ENCODE measurements at places on chromosomes 5 and 9.

GRCh38 chr9:89309166-89309565 is 1.8 kb upstream of the CKS2 start:
- DNase-seq: no peak

DNA sequence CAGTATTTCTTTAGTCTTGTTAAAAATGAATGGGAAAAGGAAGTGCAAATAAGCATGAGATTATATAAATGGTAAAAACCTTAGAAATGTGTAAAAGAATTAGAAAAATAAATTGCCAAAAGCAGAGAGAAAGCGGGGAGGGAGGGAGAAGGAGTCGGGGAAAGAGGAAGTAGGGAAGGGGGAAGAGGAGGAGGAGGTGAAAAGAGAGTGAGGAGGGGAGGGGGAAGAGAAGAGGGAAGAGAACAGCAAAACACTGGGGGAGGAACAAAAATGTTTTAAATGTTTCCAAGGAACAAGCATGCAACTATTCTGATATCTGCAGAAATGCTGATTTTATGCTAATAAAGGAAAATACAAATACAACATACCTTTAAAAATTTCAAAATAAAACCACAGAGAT is 317.5 kb downstream of the PIK3R1 start:
- no peak for DNase-seq

DNA sequence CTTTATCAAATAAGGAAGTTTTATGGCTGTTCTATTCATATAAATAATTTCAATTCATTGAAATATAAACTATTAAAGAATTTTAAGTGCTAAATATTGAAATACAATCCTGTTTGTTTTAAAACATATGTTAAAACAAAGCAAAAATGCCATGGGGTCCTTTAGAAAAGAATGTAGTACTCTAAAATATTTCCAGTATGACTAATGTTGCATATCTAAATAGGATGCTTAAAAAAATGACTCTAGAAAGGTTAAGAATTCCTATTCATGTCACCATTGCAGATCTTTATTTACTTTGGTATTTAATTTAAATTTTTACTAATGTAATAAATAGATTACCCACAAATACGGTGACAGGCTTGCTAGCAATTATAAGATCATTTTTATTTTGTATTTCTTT is 132.3 kb downstream of the ZNF608 start:
- DNase-seq: no peak

DNA sequence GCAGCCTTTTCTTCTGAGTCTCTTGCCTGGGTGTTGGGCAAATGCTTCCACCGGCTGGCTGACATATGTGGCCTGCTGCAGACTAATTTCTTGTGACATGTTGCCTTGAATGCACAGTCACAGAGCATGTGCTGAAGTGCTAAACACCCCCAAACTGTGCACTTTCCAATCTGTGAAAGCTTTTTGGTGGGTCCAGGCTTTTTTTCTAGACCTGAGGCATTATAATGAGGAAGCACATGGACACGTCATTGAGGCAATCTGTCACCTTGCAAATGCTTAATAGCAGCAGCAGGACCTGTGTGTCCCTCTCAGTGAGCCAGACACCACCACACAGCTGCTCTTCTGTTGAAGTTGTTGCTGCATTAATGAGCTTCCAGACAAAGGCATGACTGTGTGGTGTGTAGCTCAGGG is 274.7 kb downstream of the ELAVL2 start:
- no peak for DNase-seq

DNA sequence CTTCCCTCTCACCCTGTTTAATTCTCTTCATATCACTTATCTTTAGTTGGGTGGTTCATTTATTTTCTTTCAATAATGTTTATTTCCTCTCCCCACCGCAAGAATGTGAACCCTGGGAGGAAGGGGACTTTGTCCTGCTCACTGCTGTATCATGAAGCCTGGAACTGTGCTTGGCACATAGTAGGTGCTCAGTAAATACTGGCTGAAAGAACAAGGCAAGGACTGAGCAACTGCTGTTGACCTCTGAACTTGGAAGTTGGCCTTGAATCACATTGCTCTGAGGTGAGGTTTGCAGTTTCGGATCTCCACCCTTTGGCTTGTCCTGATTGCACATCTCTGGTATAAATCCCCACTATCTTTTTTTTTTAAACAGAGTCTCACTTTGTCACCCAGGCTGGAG is 22.0 kb upstream of the PTGS1 start:
- DNase-seq: no peak

DNA sequence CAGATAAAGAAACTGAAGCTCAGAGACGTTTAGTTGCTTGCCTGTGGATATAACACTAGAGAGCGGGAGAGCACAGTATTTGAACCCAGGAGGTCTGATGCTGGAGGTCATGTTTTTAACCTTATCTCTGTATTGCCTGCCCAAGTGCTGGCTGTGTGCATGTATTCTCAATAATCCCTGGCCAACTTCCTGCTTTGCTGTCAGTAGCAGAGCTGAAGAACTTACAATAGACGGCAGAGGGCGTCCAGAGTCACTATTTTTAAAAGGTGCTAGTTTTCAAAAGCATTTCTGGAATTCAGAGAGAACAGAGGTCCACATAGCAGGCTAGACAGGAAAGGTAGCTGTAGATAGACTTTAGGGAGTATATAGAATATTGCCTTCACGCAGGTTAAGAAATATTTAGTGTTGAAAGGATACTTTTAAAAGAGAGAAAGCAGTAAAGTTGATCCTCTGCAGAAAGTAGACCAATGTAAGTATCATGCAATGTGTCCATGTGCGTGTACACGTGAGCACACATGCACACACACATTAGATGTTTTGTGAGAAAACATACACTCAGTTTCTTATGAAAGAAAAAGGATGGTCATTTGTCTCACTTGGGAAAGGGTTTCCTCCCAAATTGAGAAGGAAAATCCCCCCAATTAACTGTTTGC is 46.3 kb downstream of the PTCD2 start:
- peak; percentile 5 for DNase-seq

DNA sequence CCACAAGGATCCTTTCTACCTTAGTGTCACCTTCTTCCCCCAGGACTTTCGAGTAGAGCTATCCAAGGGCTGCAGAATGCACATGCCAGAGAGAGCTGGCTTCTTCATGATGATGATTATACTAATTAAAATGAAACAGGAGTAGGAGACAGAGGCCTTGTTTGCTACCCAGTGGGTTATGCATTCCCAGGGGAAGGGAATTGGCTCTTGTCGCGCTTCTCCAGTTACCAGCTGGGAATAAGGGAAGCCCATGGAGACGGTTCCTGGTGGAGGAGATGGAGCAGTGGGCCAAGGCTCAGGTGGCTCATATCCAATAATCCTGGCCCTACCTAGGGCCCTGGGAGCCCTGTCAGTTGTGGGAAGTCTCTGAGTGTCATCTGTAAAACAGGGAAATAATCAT is 65.1 kb downstream of the WWC1 start:
- no peak for DNase-seq

DNA sequence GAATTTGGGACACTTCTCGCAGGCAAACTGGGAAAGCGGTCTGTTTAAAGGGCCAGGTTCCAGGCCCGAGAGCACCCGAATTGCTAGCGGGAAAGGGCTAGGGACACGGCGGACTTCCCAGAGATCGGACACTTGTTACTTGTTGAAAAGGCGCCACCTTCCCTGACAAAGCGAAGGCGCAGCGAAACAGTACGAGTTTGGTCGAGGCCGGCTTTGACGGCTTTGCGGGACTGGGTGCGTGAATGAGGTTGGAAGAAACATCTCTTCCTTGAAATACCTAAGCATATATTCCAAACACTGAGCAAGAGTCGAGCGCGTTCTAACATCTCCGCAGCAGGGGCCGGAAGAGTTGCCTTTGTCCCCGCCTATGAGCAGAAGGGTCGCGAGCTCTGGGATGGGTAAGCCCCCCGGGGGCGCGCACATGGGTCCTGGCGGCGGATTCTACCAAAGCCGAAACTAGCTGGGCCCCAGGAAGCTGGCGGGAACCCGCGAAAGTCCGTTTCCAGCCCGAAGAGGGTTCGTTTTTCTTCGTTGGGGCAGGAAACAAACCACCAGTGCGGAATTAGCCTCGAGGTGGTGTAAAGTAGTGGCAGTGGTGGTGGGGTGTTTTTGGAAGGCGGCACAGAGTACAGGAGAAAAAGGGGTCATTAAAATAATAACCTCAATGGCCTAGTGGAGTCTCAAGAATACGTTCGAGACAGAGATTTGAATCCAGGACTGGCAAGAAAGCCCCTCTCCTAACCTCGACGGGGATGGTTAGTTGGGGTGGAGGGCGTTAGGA is 1.5 kb downstream of the GDNF start:
- no peak for DNase-seq

DNA sequence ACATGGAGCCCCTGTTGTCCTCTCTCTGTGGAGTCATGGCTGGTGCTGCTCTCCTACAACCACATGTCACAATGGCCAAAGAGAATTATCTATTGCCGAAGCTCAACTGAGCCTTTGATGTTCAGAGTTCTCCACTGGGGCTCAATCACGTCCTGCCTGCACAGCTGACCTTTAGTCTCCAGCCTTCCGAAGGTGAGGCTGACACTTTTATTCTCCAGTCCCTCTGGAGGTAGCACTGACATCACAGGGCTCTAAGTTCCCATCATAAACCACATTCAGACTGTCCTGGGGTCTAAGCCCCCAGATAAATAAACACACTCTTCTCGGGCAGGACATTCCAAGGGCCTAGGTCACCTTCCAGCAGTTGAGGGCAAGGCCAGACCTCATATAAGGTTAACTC is 23.4 kb downstream of the ADCY2 start:
- no peak for DNase-seq

DNA sequence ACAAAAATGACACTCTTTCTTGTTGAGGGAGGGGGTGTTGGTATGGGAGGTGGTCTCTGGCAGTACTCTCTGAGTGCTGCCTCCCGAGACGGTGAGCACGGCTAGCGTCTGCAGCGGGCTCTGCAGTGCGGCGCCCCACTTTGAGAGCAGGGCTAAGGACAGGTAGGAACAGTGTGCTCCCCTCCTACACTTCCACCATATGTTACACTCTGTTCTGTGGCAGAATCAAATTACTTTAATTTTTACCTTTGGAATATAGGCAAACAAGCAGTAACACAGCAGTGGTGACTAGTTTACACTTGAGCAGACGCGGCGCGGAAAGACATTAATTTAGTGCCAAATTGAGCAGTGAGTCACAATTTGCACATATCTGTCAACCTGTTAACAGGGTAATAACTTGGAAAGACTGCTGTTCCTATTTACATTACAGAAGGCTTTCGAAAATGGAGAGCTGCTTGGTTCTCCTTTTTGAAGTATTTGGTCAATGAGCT is 136.3 kb downstream of the MED27 start:
- no peak for DNase-seq

DNA sequence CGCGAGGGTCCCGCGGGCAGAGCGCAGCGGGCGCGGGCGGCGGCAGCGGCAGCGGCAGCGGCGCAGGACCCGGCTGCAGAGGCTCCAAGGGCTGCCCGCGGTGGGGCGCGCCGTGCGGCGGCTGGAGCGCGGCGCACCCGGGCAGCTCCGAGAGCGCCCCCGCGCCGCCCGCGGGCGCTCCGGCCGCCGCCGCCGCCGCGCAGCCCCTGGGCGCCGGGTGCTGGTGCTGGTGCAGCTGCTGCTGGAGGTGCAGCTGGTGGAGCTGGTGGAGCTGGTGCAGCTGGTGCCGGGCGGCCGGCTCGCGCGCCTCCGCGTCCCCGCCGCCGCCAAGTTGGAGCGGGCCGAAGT is 644 bp downstream of the IER5L start:
- no peak for DNase-seq

DNA sequence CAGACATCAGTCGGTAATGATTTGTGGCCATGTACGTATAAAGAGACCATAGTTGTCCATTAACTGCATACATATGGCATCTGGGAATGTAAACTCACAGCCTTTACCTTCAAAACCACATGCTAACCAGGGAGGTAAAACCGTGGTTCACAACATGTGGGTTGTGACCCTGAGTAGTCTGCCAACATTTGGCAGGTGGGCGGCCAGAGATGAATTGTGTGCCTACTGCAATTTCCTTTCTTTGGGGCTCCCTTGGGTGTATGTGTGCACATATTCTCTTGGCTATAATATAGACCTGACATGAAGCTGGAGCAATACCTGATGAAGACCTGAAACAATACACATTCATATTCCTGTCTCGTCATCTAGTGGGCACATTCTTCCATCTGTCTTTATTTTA is 396.0 kb downstream of the MLLT3 start:
- no peak for DNase-seq

DNA sequence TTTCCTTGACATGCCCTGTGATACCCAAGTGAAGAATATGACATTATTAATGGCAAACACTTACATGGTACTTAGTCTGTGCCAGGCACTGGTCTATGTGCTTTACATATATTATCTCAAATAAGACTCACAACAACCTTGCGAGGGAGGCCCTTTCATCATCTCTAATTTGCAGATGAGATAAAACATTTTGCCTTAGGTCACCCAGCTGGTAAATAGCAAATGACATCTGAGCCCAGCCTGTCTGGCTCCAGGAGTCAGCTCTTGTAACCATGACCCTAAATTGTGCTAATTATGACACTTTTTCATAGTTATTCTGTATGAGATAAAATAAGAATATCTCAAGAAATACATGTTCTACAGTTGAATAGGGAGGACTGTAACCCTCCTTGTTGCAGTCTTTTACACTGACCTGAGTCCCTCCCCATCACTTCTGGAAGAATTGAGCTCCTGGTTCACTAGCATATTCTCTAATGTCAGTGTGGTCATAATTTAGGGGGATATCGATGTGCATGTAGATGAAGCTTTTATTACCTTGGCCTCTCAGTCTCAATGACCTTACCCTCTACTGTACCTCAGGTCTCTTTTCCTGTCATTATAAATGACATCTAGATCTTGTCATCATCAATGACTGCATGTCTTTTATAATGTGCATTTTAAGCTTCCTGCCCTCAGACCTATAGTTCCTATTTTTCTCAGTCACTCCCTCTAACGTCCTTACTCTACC is 126.1 kb upstream of the HAPLN1 start:
- no peak for DNase-seq

DNA sequence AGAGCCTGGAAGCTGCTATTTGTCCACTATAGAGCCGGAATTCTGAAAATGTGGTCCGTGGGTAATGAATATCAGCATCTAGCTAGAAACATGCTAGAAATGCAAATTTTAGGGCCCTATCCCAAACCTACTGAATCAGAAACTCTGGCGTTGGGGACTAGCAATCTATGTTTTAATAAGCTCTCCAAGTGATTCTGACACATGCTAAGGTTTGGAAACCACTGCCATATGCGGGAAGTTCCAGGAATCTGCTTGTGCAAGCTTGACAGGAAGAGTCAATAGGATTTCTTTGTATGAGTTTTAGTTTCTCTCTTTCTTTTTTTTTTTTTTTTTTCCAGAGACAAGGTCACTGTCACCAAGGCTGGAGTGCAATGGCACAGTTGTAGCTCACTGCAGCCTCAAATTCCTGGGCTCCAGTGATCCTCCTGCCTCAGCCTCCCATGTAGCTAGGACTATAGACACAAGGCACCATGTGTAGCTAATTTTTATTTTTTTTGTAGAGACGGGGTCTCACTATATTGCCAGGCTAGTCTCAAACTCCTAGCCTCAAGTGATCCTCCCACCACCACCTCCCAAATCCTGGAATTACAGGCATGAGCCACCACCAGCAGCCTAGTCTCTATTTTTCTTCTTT is 26.4 kb upstream of the CARNMT1 start:
- no peak for DNase-seq

- DNase-seq: no peak
These were observed 5.9 kb downstream of the GFI1B start for GRCh38 chr9:132984202-132985070.

Measured in activated CD4-positive, alpha-beta T cell treated with anti-CD3 and anti-CD28 coated beads, Interleukin-2, amount 50 U/mL, for 1 hour (primary cell).